CD8-positive, alpha-beta T cell (primary cell): ENCODE measurements at places on chromosomes 1 and 21.

DNA sequence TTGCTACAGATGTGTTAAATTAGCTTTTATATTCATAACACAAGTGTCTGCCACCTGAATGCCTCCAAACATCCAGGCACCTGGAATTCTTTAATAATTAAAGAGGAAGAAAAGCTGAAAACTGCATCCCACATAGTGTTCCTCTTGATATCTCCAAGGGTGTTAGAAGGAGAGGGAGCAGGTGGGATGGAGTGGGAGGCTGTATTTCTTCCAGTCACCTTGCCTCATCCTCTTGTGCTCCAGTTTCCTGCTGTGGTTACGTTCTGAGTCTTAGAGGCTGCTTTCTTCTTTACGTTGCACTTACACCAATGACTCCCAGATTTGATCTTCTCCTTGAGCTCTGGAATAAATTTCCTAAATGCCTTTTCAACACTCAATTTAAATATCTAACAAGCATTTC, 230.3 kb upstream of the LYPLAL1 start:
- no peak for DNase-seq

GRCh38 chr21:34215501-34215900, 142.1 kb downstream of the MRPS6 start:
- DNase-seq = no peak

DNA sequence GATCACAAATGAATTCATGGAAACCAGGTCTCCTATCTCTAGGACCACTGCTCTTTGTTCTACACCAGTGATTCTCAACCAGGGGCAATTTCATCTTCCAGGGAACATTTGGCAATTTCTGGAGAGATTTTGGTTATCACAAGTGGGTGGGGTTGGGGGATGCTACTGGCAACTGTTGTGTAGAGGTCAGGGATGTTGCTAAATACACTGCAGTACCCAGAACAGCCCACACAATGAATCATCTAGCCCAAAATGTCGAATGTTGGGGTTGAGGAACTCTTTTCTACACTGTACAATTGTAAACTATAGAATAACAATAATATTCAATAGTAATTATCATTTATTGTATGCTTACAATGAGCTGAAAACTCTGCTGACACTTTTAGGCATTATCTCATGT, 55.7 kb upstream of the UBE2U start:
- no peak for DNase-seq

GRCh38 chr1:63868268-63868781, 94.5 kb downstream of the ROR1 start:
- DNase-seq = no peak

DNA sequence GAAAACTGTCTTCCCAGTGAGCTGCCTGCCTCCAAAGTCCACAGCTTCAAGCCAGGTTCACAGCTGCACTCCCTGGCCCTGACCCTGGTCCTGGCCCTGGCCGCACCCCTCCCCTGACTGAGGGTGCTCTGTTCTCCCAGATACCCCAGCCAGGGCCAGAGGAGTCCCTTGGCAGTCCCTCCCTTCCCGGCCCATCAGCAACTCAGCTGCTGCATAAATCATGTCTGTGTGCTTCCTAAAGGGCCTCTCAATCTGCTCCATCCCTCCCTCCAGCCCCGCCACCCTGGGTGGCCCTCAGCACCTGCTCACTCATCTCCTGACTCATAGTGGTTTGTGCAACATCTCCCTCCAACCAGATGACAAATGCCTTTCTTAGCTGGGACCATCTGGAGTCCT, 24.8 kb upstream of the C1orf174 start:
- no peak for DNase-seq

- DNase-seq = no peak
Measured at GRCh38 chr1:230074270-230074669, 7.2 kb downstream of the GALNT2 start.

GRCh38 chr1:228812961-228813360, 77.7 kb downstream of the RHOU start:
- DNase-seq = no peak

- DNase-seq = no peak
Measured at GRCh38 chr1:112937495-112937894, 18.5 kb downstream of the SLC16A1 start.
